T-helper 17 cell (primary cell): ENCODE measurements at places on chromosomes 7 and 10.

GRCh38 chr10:12978891-12979290 lies 22.6 kb downstream of the CCDC3 start:
- DNase-seq, result no peak

DNA sequence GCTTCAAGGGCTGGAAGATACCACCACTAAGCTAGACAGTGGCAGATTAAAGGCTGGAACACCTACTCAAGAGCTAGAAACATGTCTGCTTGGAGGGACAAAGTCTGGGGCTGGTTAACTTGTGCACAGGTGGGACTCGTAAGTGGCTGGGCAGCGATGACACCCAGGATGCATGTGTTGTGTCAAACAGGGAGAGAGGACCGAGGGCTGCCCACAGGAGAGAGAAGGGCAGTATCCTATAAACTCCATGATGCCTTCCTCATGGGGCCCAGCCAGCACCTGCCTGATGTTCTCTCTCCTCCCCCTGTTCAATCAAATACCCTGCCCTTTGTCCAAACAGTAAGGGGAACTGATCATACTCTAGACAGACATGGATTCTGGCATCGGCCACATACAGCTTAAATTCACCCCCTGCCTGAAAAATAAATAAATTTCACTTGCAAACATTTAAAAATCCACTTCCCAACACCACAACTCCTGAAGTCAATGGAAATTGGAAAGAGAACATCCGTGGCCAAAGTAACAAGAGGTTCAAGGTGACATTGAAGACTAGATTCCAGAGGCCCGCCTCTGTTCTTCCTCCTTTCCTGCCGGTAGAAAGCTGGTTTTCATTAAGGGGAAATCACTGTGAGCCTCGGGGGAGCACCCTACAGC lies 50.6 kb downstream of the CHST15 start:
- no peak for DNase-seq

DNA sequence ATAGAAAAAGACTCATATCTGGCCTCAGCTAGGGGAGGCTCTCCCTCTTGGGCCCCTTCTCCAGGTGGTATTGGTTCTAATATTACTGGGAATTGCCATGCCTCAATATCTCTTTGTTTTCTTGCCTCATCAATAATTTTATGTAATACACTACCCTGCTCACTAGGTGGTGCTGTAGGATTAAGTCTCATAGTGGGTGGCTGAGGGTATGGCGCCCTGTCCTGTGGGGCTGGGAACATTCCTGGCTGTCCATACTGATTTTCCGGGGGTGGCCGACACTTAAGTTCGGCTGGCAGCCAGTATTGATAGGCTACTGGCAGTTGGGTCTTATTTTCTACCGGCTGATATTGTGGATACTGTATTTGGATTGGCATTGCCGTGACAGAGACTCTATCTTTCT lies 9.0 kb upstream of the TAS2R3 start:
- DNase-seq, result no peak

- DNase-seq, result no peak
Measured at GRCh38 chr7:106367018-106367420, 82.2 kb upstream of the NAMPT start.

DNA sequence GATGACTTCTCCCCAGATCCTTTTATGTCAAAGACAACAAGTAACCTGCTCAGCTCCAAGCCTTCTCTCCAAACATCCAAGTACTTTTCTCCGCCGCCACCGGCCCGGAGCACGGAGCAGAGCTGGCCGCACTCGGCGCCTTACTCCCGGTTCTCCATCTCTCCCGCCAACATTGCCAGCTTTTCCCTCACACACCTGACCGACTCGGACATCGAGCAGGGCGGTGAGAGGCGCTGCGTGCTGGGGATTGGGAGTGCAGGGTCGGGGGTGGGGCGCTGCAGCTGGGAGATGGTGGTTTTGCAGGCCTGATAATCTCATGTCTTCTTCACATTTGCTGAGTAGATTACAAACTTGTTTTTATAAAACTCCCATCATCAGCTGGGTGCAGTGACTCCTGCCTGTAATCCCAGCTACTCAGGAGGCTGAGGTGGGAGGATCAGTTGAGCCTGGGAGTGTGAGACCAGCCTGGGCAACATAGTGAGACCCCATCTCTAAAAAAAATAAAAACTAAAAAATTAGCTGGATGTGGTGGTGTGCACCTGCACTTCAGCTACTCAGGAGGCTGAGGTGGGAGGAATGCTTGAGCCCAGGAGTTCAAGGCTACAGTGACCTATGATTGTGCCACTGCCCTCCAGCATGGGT lies 7.2 kb upstream of the BHLHA15 start:
- no peak for DNase-seq

DNA sequence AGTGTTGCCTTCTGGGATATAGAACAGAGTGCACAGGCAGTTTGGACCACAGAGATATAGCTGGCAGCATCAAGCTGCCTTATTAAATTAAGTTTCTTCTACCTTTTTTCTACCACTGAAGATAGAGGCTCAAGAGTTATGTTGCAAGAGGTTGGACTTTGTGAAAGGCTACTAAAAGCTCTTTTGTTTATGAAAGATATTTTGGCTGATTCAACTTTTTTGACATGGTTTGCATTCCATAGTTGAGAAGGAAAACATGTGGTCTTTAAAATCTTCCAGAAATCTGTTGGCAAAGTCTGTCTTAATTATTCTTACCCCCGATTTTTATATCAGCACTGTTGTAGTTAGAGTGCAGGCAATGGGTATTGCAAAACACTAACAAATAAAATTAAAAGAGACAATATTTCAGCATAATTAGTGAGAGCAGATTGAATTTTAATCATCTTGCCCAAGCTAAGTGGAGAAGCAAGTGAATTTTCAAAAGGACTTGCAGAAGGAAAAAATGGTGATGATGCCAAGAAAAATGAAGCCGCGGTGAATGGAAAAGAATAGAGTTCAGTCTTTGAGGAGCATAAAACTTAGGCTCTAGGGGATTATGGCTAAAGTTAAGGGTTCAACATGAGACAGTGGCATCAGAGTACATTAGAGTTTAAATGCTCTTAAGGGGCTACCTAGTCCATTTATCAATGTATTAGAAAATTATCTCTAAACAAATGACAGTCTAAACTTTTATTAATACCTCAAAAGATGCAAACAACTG lies 450.9 kb upstream of the CNTNAP2 start:
- no peak for DNase-seq

GRCh38 chr7:134485203-134485602 lies 26.3 kb upstream of the AKR1B1 start:
- DNase-seq, result no peak

GRCh38 chr10:18097524-18097923 lies 42.7 kb upstream of the CACNB2 start:
- no peak for DNase-seq

GRCh38 chr10:78470267-78471103 lies 436.8 kb downstream of the RPS24 start:
- no peak for DNase-seq

- no peak for DNase-seq
Measured at GRCh38 chr10:89207181-89207800, at the start of gene CH25H. Gene CH25H, minus strand, starts transcription at chr10:89207317. Its CDS starts 25 bp downstream, at chr10:89207292.

DNA sequence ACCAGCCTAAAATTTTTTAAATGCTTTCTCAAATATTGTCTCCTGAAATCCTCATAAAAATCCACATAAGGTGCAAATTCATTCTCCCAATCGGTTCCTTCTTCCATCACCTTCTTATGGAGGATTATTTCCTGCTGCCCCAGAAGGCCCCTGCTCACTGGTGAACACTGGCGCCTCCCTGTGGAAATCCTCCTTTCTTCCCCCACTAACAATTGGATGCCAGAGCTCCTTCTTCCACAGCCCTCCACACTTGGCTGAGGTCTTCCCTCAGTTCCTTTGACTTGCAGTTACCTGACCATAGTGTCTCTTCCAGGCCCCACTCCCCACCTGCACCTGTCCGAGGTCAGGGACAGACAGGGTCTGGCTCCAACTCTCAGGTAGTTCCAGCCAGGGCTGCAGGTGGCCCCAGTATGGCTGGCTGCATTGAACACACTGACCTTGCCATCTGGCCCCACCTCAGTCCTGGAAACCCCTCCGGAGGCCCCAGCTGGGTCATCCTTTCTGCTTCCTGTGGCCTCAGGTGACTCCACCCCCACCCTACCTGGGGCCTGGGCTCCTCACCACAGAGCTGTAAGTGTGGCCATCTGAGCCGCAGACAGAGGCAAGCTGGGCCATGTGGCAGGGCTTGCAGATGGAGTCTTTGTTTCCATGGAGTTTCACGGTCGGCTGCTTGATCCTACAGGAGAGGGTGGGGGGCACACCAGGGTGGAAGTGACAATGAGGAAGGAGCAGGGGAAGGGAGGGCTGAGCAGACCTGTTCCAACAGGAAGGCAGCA lies 18.4 kb downstream of the SPOCK2 start:
- no peak for DNase-seq

- DNase-seq, result no peak
Measured at GRCh38 chr10:7300384-7300971, 110.4 kb downstream of the SFMBT2 start.

DNA sequence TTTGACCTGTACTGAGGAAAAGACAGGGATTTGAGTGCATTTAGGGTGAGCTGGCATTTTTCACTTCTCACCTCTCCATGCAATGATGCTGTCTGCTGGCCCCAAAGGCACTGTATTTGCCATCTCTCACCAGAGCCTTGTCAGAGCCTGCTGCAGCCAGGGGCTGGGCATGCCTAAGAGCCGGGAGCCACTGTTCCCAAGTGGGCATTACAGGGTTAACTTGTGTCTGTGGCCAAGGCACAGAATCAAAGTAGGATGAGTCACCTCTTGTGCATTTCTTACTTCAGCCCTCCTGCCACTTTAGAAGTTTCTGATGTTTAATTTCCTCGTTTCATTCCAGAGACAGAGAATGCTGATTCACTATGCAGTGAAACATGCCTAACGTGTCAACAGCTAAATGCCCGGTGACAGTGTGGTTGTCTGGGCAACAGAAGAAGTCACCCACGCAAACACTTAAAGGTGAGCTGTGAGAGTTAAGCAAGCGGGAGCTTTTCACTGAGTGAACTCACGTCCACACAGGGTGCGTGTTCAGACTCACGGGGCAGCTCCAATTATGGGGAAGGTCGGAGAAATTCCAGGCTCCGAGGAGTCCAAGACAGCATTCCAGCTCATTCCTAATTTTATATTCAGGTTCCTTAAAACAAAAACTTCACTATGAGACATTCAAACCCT lies 57.1 kb upstream of the IGFBP3 start:
- DNase-seq, result no peak

DNA sequence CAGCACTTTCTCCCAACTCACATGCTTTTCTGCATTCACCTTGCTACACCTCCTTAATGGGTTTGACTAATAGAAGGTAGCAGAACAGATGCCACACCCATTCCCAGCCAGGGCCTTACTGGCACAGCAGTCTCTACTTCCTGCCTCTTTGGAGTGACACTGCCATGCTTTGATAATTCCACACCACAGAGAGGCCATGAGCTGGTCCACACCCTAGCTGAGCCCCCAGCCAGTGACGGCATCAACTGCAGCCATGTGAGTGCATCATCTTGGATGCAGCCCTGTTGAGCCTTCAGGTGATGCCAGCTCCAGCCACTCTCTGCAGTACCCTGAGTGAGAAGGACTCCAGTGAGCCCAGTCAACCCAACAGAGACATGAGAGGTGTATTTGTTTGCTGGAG lies 27.5 kb upstream of the EZH2 start:
- DNase-seq, result no peak

- DNase-seq, result no peak
Measured at GRCh38 chr7:36262309-36263094, 109.4 kb downstream of the EEPD1 start.

- no peak for DNase-seq
Measured at GRCh38 chr10:1370298-1370697, 314.1 kb downstream of the WDR37 start.

DNA sequence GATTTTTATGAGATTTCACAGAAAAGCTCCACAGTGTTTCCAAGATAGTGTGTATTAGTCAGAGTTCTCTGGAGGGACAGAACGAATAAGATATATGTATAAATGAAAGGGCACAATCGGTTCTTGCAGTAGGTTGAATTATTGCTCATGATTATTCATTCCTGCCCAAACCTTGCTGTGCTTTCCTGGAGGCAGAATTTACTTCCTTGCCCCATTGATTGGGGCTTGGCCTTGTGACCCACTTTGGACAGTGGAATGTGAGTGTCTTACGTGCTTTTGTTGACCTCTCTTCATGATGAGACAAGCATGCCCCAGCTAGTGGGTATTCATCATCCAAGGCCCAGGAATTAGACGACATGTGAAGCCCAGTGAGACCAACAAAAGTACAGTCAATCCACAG lies 53.0 kb upstream of the ABCB5 start:
- DNase-seq, result no peak

DNA sequence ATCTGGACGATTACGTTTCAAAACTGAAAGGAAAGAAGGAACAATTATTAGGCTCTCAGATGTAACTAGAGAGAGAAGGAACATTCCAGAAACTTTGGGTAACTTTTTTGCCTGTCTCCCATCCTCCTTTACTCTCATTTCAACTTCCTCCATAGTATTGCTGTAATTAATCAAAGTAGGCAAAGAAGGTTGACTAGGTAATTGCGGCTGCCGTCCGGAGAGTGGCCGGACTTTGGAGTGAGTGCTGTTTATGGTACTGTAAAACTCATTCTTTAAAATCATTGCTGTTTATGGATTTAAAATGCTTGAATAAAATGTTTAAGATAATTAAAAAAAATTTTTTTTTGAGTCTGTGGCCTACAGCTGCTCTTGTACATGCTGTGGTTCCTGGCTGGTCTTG lies 56.4 kb downstream of the RBM33 start:
- no peak for DNase-seq

DNA sequence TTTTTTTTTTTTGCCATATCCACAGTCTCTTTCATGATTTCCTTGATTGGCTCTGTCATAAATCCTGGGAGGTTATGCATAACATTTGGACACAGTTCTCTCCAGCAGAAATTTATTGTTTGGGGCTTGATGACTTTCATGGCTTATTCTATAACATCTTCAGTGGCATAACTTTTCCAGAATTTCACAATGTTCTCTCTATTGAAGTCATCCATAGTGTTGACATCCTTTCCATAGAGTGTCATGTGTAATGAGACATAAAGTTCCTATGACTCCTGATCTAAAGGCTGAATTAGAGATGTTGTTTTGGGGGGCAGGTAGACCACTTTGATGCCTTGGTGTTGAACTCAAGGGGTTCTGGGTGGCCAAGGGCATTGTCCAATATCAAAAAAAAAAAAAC lies 36.7 kb upstream of the STK17A start:
- DNase-seq, result no peak

GRCh38 chr10:109914966-109915365 lies 8.3 kb downstream of the XPNPEP1 start:
- no peak for DNase-seq

- DNase-seq, result no peak
Measured at GRCh38 chr10:49830016-49830415, 67.9 kb upstream of the OGDHL start.

- peak; percentile 61 for DNase-seq
Measured at GRCh38 chr10:22335173-22335933, 9.9 kb upstream of the SPAG6 start.
